ENCODE measurements at places on chromosomes 3 and 15.

- peak; percentile 42 for DNase-seq
These were observed 16.5 kb upstream of the MUSTN1 start for GRCh38 chr3:52851348-52851747.

DNA sequence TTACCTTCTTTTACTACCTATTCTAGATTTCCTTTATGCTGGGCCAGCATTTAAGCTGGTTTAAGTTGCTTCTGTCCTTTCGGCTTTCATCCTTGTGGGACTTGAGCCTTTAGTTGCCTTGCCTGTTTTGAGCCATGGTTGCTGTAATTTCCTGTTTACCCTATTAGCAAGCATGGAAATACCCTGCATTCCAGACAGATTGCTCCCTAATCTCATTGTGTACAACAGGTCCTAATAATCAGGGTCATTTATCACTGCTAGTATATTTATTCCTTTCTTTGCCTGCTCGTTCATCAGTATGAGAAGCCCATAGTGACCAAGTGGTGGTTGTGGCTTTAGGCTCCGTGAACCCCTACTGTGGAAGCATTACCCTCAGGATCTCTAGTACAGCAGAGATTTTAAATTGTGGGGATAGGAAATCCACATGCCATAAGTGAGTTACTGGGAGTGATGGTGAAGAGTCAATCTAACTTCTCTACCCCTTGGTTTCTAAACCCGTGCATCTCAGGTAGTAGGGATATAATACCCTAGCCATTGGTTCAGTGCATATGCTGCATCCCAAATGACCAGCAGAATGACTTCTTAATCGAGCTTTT lies 31.9 kb downstream of the NCK1 start:
- DNase-seq: peak; percentile 93

GRCh38 chr15:52340093-52340492 lies 44.5 kb upstream of the MYO5C start:
- no peak for DNase-seq

GRCh38 chr3:114884213-114884923 lies 262.7 kb downstream of the ZBTB20 start:
- no peak for DNase-seq

DNA sequence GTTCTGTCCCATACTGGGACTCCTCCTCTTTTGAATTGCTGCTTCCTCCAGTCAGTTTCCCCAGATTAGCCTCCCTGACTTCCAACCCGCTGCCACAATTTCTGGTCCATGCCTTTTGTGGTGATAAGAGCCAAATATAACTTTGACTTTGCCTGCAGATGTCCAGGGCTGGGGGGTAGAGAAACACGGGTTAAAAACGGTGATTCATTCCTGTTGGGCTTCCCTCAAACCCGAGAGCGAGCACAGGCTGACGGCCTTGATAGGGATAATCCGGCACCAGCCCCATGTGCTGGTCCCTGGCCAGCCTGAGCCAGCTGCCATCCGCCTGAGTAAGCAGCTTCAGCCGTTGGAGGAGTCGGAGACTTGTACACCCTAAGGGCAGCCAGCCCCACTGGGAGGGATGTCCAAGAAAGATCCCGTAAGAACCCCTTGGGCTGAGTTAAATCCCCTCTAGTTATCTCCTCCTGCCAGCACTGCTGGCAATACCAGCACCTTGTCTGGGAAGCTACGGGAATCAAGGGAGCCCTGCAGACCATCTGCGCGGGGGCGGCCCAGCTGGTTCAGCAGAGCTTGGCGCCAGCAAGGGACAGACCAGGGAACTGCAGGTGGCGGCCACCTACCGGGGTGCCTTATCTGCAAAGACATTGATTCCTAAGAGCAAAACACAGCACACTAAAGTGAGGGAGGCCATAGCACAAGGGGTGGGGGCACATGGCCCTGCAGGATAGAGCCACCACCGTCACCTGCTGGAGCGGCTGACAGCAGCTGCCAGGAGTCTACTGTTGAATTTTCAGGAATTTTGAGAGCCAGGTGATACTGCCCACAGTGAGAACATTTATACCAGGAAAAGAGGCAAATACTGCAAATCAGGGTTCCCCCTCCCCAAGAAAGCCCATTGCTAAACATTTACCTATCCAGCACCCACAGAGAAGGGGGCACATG lies 18.1 kb downstream of the CSPG4 start:
- DNase-seq: peak; percentile 98

GRCh38 chr3:95508124-95508523 lies 1306.3 kb upstream of the EPHA6 start:
- DNase-seq: no peak

GRCh38 chr3:115660646-115661337 lies 37.5 kb downstream of the GAP43 start:
- DNase-seq: no peak

GRCh38 chr3:56303487-56303886 lies 164.8 kb downstream of the ERC2 start:
- DNase-seq: peak; percentile 21

DNA sequence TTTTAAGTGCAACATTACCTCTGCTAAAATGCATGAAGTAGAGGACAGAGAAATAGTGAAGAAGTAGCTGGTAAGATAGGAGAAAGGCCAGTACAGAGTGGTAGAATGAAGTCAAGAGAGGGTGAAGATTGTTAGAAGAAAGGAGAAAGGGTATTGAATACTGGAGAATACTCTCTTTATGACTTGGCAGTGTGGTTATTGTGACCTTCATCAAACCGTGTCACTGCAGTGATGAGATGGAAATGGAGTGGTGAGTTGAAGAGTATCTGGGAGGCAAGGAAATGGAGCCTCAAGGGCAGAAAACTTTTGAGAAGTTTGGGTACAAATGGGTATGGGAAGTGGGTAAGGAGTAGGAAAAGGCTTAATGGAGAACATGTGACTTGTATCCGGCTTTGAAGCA lies 24.7 kb downstream of the MINDY2 start:
- no peak for DNase-seq

DNA sequence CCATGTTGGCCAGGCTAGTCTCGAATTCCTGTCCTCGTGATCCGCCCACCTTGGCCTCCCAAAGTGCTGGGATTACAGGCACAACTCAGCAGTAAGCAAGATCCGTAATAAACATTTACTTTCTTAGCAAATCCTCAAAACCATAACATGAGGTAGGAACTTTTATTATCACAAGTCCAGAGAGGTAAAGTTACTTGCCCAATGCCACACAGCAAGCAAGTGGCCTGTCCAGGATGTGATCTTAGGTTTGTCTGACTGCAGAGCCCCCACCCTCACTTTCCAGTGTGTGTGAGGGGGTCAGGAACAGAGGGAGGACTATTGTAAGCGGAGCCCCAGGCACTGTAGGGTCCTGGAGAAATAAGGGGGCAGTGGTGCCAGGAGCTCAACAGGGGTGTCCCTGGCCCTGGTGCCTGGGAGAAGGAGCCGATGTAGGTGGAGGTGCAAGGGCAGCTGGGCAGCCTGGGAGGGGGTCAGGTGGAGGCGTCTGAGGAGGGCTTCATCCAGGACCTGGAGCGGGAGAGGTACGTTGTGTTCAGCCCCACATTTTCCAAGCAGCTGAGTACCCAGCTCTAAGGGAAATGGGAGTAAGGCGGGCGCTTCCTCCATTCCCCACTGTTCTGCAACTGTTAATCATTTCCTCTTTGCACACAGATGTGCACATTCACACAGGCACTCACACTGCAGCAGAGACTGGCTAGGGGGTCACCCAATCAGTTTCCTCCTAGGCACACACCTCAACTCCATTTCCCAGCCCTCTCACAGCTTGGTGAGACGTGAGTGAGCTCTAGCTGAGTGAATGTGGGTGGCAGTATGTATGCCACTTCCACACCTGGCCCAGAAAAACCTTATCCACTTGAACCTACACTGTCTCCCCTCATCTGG lies 5.9 kb downstream of the RPUSD3 start:
- no peak for DNase-seq

DNA sequence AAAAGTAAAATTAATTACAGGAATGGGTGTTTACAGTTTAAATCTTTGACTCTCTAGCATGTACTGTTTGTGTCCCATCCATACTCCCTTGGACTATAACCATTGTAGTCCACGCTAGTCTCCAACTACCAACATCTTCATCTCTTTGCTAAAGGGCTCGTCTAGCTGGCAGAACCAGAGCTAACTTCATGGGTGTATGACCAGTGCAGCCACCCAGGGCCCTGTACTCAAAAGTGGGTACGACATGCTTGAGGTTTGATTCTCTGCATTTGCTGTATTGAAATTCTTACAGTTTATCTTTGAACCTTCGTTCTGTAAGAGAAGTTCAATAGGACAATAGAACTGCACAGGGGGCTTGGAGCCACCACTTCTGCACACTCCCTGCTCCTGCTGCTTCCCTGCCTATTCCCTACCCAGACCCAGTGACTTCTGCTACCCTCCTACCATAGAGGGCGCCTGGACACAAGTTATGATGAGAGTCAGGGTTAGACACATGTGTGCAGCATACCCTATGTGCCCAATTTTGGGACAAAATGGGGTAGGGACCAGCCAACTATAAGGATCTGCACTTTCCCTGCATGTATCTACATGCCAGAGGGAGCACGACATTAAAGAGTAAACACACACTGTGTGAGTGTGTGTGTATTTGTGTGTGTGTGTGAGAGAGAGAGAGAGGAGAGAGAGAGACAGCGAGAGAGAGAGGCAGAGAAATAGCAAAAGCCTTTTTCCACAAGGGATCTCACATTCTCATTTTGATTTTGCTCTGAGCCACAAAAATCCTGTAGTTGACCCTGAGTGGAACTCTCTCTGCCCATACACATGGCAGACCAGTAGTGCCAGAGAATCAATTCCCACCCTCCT lies 59.0 kb upstream of the NECTIN3 start:
- DNase-seq: peak; percentile 22

GRCh38 chr3:157107037-157107436 lies 52.9 kb downstream of the CCNL1 start:
- no peak for DNase-seq

DNA sequence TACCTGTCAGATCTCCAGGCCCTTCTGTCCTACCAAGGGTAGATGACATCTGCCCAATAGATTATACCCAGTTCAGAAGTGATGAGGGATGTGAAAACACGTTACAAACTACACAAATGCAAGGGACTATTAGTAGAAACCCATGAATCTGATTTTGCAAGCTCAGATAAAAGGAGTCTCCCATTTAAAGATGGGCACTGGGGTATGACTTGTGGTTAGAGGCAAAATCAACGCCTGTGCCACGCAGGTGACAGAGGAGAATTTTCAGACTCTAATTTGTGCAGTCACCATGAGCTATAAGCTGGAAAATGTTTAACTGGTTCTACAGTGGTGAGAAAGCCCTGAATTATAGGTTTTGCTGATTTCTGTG lies 184.4 kb upstream of the LPP start:
- DNase-seq: no peak

DNA sequence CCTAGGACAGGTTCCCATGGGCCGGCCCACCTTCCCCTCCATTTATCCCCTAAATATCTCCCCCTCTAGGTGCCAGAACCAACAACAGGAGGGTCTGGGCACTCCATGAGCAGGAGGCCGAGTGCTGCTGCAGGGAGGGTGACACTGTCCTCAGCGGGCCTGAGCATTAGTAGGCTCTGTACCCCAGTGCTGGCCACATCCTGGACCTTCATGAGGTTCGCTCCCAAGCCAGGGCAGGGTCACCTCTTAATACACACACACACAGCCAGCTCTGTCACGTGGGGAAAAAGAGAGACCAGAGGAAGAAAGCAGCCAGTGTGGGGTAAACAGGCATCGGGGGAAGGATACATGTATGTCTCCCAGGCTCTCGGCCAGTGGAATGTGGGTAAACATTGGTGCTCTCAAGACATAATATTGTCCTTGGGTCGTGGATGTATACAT lies 27.9 kb upstream of the SEMA3F start:
- DNase-seq: no peak

GRCh38 chr15:81185631-81186295 lies 10.9 kb upstream of the IL16 start:
- DNase-seq: no peak

DNA sequence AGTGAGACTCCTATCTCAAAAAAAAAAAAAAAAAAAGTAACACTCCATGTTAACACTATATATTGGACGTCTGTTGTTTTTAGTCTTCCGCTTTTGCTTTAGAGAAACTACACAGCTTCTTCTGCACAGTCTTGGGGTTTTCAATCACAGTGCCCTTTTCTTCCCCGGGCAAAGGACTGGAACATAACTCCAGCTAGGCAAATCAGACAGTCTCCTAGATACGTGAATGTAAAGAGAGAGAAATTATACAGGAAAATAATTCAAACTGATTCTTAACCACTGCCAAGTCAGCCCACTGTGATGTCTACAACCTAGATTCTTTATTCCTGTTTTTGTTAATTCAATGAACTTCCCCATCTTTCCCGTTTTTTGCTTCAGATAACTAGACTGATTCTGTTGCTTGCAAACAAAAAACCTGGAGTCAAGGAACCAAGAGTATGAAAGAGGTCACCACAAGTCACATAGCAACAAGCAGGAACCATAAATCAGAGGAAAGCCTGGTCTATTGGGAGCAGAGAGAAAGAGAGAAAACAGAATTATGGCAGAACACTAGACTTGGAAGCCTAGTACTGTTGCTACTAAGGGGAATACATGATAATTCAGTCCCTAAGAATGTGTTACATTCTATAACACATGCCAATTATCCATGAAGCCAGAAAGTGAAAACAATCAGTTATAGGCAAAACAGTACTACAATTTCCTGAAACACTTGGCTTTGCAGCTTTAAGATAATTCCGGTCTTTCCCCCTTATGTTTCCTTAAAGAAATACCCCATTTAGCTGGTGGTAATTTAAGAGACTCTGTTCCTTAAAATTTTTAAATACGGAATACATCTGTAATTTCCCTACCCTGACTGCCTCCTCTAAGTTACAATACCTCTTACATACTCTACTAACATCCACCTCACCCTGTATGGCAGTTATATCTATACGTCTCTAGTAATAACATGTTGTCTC lies 63.1 kb downstream of the TBL1XR1 start:
- DNase-seq: peak; percentile 30

GRCh38 chr3:133930341-133930933 lies 34.8 kb upstream of the RAB6B start:
- DNase-seq: peak; percentile 79

GRCh38 chr15:89803941-89804800 lies 10.5 kb downstream of the ANPEP start:
- DNase-seq: no peak

DNA sequence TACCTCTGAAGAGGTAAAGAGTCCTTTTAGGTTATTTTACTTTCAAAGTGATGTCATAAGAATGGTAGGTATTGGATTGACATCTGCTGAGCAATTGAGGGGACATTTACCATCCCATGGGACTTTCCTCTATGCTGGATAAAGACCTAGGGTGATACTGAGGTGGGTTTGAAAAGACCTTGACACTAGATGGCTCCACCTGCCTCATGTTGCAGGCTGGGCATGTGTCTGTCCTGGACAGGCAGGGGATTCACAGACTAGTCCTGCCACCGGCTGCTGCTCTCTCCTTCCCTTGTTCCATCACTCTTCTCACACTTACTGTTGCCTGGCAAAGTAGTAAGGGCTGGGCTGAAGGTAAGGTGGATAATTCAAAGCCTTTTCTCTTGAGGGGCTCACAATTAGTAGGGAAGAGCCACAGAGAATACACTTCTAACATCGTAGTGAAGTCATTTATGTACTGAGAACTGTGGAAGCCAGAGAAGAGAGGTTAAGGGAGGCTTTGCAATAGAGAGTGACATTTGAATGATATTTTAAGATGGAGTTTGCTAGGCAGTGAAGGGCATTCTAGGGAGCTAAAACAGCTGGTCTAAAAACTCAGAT lies 27.7 kb downstream of the TRAK1 start:
- DNase-seq: peak; percentile 54

GRCh38 chr15:71332431-71333004 lies 217.2 kb downstream of the THSD4 start:
- peak; percentile 40 for DNase-seq

- peak; percentile 2 for DNase-seq
These were observed 32.5 kb upstream of the ZKSCAN7 start for GRCh38 chr3:44522494-44522933.
